ENCODE measurements at places on chromosomes 1 and 21.

DNA sequence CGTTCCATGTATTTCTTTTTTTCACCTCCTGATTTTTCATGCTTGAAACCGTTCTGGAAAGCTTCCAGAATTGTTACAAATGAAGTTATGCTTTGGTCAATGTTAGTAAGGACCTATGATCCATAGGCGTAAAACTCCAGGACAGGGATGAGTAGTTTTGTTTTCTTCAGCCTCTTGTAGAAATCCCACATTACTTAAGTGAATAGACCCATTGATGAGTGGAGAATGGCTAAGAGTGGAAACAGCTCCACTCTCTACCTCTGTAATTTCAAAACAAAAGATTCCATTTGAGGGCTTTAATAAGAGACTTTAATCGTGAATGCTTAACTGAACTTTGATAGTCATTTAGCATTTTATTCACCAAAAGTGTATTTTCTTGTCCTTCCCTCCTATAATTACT is 3.0 kb upstream of the TGFB2 start:
- DNase-seq = no peak

DNA sequence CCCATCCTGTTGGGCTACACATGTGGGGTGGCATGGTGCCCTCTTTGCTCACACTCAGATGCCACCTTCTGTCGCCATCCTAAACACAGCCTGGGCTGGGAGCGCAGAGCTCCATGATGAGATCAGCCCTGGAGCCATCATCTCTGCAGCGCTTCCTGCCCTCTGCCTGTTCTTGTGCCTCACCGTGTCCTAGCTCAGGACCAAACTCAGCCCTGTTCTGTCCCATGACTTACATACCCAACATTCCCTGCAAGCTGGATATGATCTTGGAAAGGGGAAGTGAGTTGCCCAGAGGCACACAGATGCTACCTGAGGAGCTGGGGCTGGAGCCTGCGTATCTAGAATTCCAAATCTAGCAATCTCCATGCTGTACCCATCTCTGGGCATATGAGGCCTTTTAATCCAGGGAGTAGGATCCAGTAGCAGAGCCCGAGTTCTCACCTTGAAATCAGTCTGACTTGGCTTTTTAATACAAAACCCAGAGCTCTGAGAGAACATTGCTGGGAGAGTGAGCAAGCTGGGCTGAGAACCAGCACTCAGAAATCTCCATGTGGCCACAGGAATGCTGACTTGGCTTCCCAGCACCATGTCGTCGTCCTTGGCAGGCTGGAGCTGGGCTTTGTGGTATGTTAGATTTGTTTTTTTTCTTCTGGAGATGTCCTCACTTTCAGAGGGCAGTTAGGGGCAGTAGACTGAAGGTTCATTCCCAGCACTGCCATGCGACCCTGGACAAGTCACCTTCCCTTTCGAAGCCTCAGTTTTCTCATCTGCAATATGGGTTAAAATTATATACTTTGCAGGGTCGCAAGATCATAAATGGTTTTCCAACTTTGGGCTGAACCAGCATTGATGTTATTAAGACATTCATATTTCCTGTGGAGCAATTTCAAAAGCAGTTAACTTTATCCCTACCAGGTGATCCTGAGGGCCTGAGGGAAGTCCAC is 2.6 kb downstream of the ALPL start:
- DNase-seq = peak; percentile 97

- peak; percentile 85 for DNase-seq
These were observed 10.6 kb upstream of the LRRC39 start for GRCh38 chr1:100188617-100189016.

- DNase-seq = no peak
These were observed 390.7 kb upstream of the ZP4 start for GRCh38 chr1:238281418-238281817.

DNA sequence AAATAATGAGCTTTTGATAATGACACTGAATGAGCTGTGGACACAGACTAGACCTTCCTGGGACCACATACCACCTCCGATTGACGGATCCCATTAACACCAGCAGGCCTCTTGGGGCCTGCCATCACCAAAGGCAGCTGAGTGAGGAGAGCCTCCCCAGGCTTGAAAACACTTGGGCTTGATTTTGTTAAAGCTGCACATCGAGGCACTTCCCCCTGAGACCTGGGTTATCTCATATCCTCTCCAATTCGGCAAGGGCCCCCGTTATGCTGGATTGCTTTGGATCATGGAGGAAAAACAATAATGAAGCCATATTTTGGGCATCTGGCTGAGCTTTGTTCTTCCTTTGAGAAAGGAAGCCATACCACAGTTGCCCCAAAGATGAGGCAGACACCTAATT is 143.0 kb downstream of the AJAP1 start:
- no peak for DNase-seq

GRCh38 chr1:60922304-60922703 is 160.1 kb upstream of the NFIA start:
- no peak for DNase-seq

- no peak for DNase-seq
These were observed 110.5 kb upstream of the COL6A1 start for GRCh38 chr21:45870851-45871615.

- no peak for DNase-seq
These were observed 59.6 kb upstream of the ADAMTS5 start for GRCh38 chr21:27026501-27026900.

DNA sequence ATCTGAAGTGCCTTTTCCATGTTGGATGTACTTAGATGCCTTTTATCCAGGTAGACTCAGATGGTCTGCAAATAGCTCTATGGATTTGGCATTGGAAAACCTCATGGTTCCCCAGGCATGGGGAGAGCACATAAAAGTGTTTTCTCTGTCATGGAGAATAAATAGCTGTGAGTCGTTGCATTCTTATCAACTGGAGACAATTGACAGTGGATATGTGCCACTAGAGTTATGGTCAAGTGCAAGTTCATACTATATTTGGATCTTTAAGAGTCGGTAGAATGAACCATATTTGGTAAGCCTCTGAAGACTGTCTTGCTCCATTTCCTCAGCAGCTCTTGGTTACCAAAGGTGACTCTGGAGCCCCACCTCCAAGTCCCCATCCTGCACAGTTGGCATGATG is 83.7 kb downstream of the ROR1 start:
- no peak for DNase-seq

- peak; percentile 78 for DNase-seq
These were observed 35.6 kb upstream of the TMEM61 start for GRCh38 chr1:54944610-54945392.

DNA sequence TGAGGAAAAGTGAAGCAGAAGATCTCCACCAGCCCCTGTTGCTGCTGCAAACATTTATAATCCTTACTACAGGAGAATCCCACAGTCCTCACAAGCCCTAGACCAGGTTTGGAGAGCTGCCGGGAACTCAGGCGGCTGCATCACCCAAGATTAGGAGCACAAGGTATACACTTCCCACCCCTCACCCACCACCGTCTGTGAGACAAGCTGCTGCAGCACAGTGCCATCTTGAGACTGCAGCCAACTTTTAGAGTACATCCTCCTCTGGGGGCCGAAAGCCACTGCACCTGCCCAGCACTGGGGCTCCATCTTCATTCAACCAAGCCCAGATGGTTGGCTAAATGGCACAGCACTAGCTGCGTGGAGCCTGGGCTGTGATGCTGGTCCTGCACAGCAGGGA is 13.8 kb downstream of the OLFML3 start:
- DNase-seq = no peak

GRCh38 chr1:83689921-83690868 is 308.7 kb downstream of the TTLL7 start:
- no peak for DNase-seq

GRCh38 chr21:25934771-25935224 is 200.0 kb downstream of the GABPA start:
- DNase-seq = peak; percentile 93

- peak; percentile 90 for DNase-seq
These were observed 119.7 kb downstream of the UCHL5 start for GRCh38 chr1:192939440-192939839.

DNA sequence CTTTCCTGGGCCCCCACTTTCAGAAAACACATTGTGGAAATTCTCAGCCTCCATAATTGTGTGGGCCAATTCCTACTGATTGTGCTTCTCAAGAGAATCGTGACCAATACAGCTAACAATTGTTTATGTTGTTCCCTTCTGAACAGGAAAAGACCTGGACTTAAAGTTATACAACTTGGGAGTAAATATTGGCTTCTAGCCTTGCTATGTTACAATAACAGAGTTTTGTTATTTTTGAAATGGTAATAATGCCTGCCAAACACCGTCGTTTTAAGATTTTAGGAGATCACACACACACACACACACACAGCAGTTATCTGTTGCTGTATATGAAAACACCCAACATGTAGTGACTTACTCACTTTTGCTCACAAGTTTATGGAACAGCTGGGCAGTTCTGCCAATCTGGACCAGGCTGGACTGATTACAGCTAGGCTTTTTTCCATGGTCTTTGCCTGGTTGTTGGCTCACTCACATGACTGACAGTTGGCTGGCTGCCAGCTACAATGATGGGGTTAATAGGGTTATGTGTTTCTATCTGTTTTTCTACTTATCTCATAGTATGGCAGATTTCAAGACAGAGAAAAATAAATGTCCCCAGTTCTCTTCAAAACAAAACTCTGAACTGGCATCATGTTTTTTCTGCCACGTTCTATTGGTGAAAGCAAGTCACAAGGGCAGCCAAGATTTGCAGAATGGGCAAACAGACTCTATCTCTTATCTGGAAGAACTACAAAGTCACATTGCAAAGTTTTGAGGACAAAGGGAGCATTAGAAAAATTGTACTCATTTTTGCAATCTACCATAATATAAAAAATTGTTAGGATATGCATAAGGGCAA is 447.5 kb downstream of the NEGR1 start:
- DNase-seq = no peak

DNA sequence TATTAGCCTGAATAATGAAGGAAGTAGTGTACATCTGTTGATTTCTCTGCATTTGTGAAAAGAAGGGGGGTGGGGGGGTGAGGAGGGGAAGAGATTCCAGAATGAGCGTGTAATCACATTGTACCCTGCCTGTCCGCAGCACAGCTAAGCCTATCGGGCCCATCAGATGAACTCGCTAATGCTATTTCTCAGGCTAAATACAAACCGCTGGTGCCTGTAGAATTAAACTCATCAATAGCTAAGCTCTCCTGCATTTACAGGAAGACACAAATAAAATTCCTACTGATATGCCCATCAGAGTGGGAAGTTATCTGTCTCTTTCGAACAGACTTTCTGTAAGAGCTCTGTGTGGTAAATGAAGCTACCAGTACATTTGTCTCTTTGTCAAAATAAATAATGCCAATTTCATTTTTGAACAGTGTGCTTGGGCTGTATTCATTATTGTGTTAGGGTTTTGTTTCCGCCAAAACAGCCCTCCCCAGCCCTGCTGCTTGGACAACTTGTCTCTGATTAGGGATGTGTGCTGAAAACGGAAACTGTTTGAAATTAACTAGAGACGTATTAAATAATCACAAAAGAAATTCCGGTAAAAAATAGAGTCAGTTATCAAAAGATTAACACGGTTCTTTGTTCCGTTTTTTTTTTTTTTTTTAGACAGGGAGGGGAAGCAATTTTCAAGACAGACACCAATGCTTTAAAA is 305.4 kb downstream of the TTLL7 start:
- no peak for DNase-seq

DNA sequence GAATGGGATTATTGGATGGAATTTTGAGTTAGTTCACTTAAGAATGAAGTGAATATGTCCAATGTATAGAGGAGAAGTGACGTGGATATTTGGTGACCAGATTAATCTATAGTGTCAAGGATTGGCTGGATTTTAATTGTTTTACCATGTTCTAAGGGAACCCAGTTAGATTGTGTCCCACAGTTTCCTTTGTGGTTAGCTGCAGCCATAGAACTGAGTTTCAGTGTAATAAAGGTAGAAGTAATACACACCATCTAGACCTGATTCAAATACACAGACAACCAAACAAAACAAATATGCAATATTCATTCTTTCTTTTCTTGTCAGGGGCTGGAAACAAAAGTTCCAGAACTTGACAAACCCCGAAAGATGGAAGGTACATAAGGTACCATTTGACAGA is 88.0 kb upstream of the RGS18 start:
- DNase-seq = no peak

- no peak for DNase-seq
These were observed 59.5 kb downstream of the BACE2 start for GRCh38 chr21:41227357-41228005.

GRCh38 chr21:10273196-10273595 is 248.2 kb upstream of the TPTE start:
- DNase-seq = peak; percentile 29

DNA sequence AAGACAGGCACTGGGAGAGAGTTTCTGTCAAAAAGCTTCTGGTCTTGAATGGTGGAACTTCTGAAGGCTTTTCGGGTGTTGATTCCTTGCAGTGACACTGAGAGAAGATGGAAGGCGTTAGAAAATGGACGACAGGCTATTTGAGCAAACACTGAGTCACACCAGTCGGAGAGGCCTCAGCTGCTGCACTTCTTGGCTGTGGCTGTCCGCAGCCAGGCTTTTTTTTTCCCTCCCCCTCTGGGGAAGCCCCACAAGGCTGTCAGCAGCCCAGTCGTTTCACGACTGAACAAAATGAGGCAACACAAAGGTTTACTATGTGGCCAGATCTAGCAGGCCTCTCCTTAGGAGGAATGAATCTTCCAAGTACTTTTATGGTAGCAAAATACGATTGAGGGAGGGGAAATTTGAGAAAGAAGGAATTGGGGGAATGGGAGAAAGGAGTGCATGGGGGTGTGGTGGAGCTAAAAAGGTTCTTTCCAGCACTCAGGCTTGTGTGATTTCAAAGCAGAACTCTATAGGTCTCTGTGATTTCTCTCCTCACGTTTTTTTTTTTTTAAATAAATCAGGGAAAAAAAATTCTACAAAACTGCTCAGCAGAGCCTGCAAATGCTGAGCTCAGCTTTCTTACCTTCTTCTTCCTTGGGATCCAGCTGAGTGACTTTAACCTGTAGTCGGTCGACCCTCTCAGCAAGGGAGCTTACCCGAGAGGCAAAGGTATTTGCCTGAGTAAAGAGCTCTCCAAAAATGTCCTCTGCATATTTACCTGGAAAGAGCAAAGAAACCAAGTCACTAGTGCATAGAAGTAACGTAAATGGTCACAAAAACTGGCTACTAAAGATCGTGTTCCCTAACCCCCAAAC is 26.1 kb downstream of the GPR3 start:
- peak; percentile 95 for DNase-seq

DNA sequence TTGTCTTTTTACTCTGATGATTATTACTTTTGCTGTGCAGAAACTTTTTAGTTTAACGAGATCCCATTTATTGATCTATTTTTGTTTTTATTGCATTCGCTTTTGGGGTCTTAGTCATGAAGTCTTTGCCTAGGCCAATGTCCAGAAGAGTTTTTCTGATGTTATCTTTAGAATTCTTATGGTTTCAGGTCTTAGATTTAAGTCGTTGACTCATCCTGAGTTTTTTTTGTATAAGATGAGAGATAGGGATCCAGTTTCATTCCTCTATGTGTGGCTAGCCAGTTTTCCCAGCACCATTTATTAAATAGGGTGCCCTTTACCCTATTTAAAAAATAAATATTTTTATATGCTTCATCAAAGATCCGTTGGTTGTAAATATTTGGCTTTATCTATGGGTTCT is 13.2 kb downstream of the MAN1C1 start:
- peak; percentile 29 for DNase-seq

- DNase-seq = peak; percentile 34
These were observed 30.5 kb downstream of the TP53BP2 start for GRCh38 chr1:223815020-223815853.

Measured in amniotic epithelial cell (primary cell).